Foreskin keratinocyte (primary cell): ENCODE measurements at places on chromosomes 5 and 9. TPM values are rescaled to one million over a fixed set of nuclear protein-coding genes. Genes with fewer than 3 reads are reported as not detected.

GRCh38 chr5:127320032-127320965, 29.7 kb downstream of the MEGF10 start:
- DNase-seq, result no peak

DNA sequence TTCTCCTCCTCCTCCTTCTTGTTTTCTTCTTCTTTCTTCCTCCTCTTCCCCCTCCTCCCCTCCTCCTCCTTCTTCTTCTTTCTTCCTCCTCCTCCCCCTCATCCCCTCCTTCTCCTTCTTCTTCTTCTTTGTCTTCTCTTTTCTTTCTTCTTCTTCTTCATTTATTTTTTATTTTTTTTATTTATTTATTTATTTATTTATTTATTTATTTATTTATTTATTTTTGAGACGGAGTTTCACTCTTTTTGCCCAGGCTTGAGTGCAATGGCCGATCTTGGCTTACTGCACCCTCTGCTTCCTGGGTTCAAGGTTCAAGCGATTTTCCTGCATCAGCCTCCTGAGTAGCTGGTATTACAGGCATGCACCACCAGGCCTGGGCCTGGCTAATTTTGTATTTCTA, 1332.5 kb upstream of the CDH9 start:
- no peak for DNase-seq

DNA sequence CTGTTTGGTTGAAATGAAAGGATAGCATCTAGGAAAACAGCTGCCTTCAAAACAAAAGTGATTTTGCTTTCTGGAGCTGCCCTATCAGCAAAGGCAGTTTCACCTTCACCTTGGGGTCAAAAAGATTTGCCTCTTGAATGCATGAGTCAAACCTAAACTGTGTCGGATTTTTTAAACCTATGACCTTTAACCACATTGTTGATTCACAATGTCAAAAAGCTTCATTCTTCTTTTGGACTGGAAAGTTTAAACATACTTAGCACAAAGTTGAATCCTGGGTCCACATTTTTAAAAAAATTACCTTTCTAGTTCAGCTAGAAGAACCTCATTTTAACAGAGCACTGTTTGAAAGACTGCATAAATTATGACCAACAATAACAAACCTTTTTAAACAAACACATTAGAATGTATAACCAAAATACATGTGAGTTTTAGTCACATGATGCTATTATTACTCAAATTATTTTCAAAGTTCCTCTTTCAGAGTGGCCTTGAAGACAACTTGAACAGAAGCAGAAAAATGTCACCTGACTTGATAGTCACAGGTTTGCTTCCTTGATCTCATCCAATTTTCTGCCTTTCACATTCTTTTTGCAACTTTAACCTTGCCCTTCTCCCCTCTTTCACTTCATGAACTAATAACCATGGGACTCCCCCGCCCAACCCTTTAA, 109.7 kb upstream of the LHFPL2 start:
- no peak for DNase-seq

DNA sequence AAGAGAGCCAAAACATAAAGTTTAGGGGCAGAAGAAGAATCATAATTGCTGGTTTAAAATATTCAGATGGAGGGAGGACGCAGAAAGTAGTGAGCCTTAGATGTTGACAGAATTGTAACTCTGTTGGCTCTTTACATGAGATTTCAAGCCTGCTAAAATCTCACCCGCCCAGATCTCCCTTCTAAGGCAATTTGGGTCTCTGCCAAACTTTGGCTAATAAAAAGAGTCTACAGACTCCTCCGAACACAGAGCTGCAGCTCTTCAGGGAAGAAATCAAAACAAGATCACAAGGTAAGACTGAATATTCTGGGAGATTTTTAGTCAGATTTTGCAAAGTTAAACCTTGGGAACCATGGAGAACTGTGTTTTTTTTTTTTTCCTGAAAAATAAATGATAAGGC, at the start of gene IL33:
Gene IL33, plus strand, starts transcription at position 246 of the 400 bp plus-strand sequence. CDS start 25,888 bp downstream, outside the sequence.
- DNase-seq, result no peak

- DNase-seq, result no peak
These were observed 154.0 kb downstream of the PIK3R1 start for GRCh38 chr5:68369457-68370125.

GRCh38 chr9:33750307-33750838, 45.0 kb upstream of the PRSS3 start:
- DNase-seq, result no peak

- DNase-seq, result peak; percentile 48
These were observed 5.8 kb upstream of the TRIM41 start for GRCh38 chr5:181217111-181217802.

- no peak for DNase-seq
These were observed 24.0 kb downstream of the ADAMTSL2 start for GRCh38 chr9:133558191-133559126.

DNA sequence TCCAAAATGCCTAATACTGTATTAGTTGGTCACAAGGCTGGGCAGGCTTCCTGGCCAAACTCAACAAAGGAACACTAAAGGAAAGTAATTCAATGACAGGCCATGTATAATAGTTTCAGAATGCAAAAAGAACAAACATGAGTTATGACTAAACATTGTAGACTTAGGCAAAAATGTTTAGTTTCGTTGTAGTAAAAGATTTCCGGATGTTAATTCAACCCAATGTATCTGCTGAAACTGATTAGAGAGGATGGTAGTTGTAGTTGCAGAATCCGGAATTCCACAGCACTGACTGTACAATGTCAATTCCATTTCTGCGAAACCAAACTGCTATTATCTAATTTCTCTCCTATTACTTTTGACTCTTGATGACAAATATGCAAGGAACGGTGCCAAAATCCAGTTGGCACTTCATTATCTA, 117.9 kb upstream of the FST start:
- peak; percentile 99 for DNase-seq

DNA sequence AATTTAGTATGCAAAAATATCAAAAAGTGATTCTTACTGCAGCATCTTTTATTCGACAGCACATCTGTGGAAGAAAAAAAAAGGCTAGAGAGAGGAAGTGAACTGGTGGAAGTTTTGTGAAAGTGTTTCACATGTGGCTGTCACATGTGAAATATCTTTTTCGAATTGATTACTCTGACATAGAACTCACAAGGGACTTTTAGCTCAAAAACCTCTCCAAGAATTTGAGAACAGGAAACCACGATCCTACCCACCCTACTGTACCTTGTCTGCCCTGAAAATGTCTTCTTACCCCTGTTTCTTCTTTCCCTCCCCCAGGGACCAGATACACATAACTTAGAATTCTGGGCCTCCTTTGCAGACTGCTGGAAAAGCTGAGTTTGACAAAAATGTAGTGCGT, 106.5 kb upstream of the PRRC1 start:
- no peak for DNase-seq

DNA sequence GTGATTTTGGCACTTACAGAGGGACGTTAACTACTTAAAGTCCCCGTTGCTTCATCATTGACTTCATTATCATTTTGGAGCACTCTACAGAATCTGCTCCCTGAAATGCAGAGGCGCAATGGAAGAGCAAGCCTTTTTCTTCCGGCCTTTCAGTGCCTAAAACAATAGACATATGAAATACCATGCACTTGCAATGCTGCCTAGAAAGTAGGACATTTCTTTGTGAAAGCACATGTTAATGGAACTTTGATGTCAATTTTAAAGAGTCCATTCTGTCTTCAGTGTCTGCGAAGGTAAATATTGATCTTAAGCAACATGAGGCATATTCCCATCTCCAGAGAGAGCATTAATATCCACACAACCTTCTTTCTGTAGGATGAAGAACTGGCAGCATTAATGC, 36.3 kb downstream of the ITGA2 start:
- DNase-seq, result no peak

- no peak for DNase-seq
These were observed 657 bp downstream of the MAT2B start for GRCh38 chr5:163506095-163506457.

- DNase-seq, result no peak
These were observed 17.4 kb downstream of the ZBTB43 start for GRCh38 chr9:126822278-126822677.

- peak; percentile 10 for DNase-seq
These were observed 103.2 kb downstream of the SNCAIP start for GRCh38 chr5:122415030-122415800.

Gene ADGRD2
- 0.07 TPM in 1 of 2 replicates, not detected in the other for total RNA-seq

Gene TNC
- total RNA-seq, result 12.7 and 49.3 TPM in 2 replicates

Gene APC
- 25.7 and 26.6 TPM in 2 replicates for total RNA-seq

Gene PAX5
- under 0.01 and 0.03 TPM in 2 replicates for total RNA-seq

Gene PCDHA1
- total RNA-seq, result not detected in 2 replicates
